HFFc6 (cell line): ENCODE measurements at places on chromosomes 2 and 18. TPM values are rescaled to one million over a fixed set of nuclear protein-coding genes. Genes with fewer than 3 reads are reported as not detected.

The HJURP gene
- total RNA-seq, result 14.3 to 32.6 TPM (median 32.0 TPM) in 3 replicates

The TMEM17 gene
- total RNA-seq, result 3.1 to 4.0 TPM (median 3.2 TPM) in 3 replicates

The FOXD4L1 gene
- total RNA-seq, result 0.07 to 0.15 TPM (median 0.11 TPM) in 3 replicates

The EMILIN1 gene
- 153 to 196 TPM (median 154 TPM) in 3 replicates for total RNA-seq

The TM4SF20 gene
- 0.12 to 0.34 TPM (median 0.32 TPM) in 3 replicates for total RNA-seq

The NPPC gene
- total RNA-seq, result not detected in 3 replicates

The HOXD12 gene
- 0.28 TPM in 1 of 3 replicates, not detected in the others for total RNA-seq

The UGT1A4 gene
- total RNA-seq, result not detected in 3 replicates

The PROM2 gene
- total RNA-seq, result 0.08 to 0.41 TPM (median 0.27 TPM) in 3 replicates

The BCL11A gene
- total RNA-seq, result 1.8 to 3.4 TPM (median 2.8 TPM) in 3 replicates

The ORMDL1 gene
- total RNA-seq, result 55.7 to 70.2 TPM (median 57.2 TPM) in 3 replicates
